Stimulated activated effector memory CD8-positive, alpha-beta T cell treated with anti-CD3 and anti-CD28 coated beads, Interleukin-12 subunit alpha, Interleukin-12 subunit beta, amount 100 ng/mL, for 72 hours (primary cell): ENCODE measurements at places on chromosomes 12 and 14.

GRCh38 chr14:69741055-69741454 is 25.9 kb upstream of the SRSF5 start:
- no peak for DNase-seq

GRCh38 chr12:76634133-76634532 is 74.6 kb upstream of the OSBPL8 start:
- no peak for DNase-seq

GRCh38 chr12:80892597-80893445 is 44.9 kb downstream of the LIN7A start:
- no peak for DNase-seq

- DNase-seq = no peak
These were observed 16.9 kb downstream of the WSB2 start for GRCh38 chr12:118044075-118044474.

GRCh38 chr12:67514502-67514901 is 134.0 kb upstream of the DYRK2 start:
- DNase-seq = no peak

DNA sequence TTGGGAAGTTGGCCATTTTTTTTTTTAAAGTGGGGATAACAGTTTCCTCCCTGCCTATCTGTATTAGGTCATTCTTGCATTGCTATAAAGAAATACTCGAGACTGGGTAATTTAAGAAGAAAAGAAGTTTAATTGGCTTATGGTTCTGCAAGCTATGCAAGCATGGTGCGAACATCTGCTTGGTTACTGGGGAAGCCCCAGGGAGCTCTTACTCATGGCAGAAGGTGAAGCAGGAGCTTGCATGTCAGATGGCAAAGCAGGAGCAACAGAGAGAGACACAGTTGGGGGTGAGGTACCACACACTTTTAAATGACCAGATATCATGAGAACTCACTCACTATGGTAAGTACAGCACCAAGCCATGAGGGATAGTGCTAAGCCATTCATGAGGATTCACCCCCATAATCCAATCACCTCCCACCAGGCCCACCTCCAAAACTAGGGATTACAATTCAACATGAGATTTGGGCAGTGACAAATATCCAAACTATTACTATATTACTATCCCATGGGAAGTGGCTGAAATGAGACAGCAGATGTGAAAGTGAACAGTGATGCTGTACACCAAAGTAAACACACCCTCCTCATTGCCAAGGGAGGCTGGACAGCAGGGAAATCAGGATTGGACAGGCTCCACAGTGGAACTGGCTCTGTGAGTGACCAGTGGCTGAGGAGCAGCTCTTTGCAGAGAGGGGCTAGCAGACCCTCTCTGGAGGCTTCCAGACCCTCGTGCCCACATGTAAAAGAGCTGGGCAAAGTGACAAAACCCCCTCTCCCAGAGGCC is 40.5 kb downstream of the CRACR2A start:
- DNase-seq = no peak

DNA sequence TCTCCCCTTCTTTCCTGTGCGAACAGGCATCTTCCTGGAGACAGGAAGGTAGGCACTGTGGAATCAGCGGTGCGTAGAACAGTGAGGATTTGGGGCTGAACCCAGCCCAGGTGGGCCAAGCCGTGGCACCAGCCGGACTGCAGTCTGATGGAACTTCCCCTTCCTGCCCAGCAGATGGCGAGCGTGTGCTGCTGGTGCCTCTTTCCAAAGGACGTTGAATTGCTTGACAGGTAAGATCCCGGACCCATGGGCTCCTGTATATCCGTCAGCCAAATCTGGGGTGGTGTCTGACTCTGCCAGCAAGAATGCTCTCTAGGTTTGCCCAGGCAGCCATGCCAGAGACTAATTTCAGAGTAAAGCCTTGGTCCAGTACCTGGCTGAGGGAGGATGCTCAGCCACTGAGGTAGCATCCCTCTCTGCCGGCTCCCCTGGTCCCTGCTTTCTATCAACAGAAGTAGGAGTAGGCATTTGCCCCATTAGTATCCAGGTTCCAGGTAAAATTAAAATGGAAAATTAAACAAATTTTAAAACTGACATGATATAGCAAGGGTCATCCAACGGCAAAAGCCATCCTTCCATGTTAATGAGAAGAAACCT is 21.1 kb upstream of the KCNA5 start:
- peak; percentile 54 for DNase-seq

- no peak for DNase-seq
These were observed 763.9 kb downstream of the NRXN3 start for GRCh38 chr14:78933948-78934524.

- DNase-seq = no peak
These were observed 8.6 kb upstream of the ARPC3 start for GRCh38 chr12:110458756-110459155.

- no peak for DNase-seq
These were observed at the start of gene KRT72 for GRCh38 chr12:52600941-52601481. Gene KRT72 (minus strand): TSS chr12:52601463. CDS start chr12:52601452, 11 bp downstream.

DNA sequence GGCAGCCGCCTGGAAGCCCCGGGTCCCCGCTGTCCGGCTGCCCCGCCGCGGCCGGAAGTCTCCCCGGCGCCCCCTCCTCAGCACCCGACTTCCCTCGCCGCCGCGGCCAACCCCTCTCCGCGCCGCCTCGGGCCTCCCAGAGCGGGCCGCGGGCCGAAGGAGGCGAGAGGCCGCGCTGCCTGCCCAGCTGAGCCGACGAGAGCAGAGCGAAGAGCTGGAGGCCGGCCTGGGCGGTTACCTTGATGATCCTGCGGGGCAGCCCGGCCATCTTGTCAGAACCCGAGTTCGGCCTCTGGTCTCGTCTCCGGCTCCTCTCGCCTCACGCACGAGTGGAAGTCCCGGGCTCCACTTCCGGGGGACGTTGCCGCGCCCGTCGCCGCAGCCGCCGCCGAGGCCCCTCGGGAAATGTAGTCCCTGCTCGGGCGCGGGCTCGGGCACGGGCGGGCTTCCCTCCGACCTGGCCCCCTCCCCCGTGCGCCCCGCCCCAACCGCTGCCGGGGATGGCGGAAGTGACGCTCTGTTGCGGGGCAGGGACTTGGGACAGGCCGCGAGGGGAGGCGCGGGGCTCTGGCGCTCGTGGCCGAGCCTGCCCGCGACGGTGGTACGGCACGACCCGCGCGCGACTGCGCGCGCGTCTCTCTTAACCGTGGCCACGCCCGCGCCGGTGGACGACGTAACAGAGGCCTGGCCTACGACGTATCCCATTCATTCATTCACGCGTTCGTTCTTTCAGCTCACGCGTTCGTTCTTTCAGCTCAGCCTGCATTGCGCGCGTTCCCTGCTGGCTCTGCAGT is at the start of gene UBE2N:
Gene UBE2N (minus strand): TSS at position 331 of the 794 bp plus-strand sequence. CDS start 63 bp downstream, at position 268.
- DNase-seq = peak; percentile 88

GRCh38 chr14:80959496-80959895 is 4.1 kb downstream of the TSHR start:
- peak; percentile 15 for DNase-seq

- no peak for DNase-seq
These were observed 35.6 kb downstream of the TMEM120B start for GRCh38 chr12:121748218-121748570.

DNA sequence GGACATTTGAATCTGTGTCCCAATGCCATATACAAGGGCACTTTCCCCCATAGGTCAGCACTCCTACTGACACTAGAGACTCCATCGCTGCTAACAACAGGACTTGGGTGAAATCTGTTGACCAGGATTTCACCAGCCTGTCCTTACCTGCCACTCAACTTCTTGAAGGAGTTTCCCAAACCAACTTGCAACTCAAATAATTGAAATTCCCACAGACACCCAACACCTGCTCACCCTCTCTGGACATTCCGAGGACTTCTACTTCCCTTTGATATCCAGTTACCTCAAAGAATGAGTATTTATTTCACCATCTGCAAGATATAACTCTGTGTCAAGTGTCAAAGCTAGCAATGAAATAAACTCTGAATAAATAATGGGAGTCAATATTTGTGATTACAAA is 44.6 kb downstream of the LLPH start:
- no peak for DNase-seq

DNA sequence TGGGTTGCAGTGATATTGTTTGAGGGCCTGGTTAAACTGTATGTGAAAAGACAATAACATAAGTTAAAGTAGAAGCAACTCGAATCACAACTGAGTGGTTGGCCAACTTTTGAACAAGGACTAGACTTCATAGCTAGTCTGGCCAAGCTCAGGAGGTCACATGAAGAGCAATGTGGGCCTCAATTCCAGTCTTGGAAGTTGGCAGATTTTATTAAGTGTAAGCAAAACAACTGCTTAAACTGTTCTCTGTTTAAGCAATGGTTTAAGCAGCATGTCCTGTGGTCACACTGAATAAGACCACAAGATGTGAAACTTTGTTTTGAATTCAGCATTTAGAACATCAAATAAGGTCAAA is 100.4 kb downstream of the TMTC3 start:
- no peak for DNase-seq

DNA sequence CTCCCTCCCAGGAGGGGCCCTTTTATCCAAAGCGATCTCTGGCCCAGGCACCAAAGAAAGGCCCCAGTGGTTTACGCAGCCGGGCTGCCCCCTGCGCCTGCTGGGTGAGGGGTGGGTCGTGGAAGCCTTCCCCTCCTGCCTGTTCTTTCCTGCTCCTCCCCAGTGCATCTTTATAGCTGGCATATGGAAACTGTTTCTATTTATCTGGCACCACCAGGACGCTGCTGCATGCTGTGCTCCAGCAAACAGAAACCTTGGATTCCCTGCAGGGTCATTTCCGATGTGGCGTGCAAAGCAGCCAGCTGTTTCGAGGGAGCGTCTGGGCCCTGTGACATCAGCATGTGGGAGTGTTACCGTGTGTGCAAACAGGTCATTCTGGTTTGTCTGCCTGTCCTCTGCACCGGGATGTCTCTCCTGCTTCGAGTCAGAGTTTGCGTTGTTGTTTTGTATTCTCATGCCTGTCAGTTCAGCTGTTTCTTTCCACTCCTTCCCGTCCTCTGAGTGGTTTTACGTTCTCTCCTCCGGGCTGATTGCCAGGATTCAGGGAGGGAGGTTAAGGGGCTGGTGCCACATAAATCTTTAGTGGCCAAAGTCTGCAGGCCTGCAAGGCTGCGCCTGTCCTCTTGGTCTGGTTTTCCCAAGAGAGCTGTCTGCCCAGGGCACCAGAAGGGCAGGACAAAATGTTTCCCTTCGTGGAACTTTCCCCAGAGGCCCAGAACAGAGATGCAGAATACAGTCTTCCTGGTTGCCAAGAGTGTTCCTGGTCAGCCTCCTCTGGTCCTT is 24.6 kb downstream of the TPCN1 start:
- DNase-seq = no peak

DNA sequence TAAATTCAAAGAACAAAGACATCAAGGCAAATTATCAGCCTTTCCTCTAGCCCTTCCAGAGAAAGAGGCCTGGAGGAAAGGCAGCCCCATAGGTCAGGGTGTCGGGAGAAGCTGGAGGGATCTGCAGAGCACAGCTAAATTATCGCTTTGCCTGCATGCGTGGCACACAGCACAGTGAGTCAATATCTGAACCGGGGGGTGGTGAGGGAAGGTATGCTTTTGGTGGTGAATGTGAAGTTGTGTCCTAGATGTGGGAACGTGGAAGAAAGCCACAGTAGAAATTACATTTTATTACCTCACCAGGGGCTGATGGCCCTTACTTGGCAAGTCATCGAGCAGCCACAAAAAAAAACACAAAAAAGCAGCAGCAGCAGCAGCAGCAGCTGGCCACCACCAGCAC is 243.2 kb downstream of the EGLN3 start:
- DNase-seq = no peak

- DNase-seq = no peak
These were observed 510.4 kb downstream of the SLC16A7 start for GRCh38 chr12:60106214-60106613.

DNA sequence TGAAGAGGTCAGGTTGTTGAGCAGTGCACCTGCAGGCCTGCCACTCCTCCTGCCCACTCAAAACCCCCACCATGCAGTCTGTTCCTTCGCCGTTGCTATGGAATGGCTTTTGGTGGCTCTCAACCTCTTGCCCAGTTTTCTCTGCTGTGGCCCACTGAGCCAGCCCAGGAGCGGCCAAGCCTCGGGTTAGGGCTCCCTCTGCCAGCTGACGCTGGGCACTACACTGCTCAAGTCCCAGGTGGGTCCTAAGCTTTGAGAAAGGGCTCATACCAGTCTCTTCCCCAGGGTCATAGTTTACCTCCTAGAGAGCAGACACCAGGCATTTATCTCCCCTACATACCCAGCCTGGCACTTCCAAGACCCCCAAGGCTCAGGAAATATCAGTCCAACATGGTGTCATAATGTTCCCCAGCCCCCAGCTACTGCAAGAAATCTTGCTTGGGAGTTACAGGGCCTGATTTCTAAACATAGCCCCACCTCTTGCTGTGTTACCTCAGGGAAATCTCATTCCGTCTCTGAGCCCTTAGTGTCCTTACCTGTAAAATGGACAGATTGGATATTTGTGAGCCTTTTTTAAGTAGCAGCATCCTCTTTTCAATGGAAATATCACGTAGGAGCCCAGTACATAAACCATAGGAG is 59.4 kb downstream of the TSPAN11 start:
- no peak for DNase-seq

- no peak for DNase-seq
These were observed 116.4 kb downstream of the TAOK3 start for GRCh38 chr12:118256352-118256751.

GRCh38 chr12:26097046-26097878 is 27.6 kb downstream of the BHLHE41 start:
- DNase-seq = no peak

- no peak for DNase-seq
These were observed 7.4 kb upstream of the GNPNAT1 start for GRCh38 chr14:52798826-52799225.
